Prostate gland (tissue), 2 donors: ENCODE measurements at places on chromosomes 16 and 17. TPM values are rescaled to one million over a fixed set of nuclear protein-coding genes. Genes with fewer than 3 reads are reported as not detected.

The HS3ST3B1 gene
- total RNA-seq: 4.1 TPM

The CEP295NL gene
- total RNA-seq: 2.2 TPM

The SHISA9 gene
- 24.0 TPM for total RNA-seq

The HLF gene
- 26.5 TPM for total RNA-seq

The RASL10B gene
- total RNA-seq: 5.4 TPM

The HOXB8 gene
- total RNA-seq: 0.09 TPM

- no peak for DNase-seq
These were observed 1436.1 kb upstream of the GOT2 start for GRCh38 chr16:60170196-60170595.

GRCh38 chr17:44940317-44940716 is 7.3 kb downstream of the KIF18B start:
- no peak for DNase-seq

DNA sequence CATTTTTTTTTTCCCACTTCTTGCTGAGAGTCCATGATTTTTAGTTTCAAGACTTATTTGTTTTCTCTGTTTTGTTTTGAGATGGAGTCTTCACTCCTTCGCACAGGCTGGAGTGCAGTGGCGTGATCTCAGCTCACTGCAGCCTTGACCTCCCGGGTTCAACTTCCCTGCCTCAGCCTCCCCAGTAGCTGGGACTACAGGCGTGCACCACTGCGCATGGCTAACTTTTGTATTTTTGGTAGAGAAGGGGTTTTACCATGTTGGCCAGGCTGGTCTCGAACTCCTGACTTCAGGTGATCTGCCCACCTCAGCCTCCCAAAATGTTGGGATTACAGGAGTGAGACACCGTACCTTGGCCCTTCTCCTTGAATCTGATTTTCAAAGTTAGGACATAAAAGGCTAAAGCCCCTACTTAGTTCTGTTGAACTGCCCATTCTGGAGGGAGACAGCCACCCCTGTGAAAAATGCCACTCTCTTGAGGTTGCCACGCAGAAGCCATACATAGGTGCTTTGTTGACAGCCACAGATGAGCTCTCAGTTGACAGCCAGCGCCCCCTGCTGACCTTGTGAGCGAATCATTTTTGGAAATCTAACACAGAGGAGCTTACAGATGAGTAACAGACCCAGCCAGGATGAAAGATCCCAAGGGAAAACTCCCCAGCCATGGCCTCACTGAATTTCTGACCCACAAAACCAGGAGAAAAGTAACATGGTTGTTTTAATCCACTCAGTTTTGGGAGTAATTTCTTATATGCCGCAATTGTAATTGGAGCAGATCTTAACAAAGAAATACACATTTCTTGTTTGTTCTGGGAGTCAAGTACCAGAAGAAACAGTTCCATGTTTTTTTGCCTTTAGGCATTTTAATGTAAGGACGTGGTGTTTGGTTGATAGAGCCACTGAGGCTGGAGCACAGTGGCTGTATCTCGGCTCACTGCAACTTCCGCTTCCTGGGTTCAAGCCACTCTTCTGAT is 38.8 kb downstream of the PKD1L3 start:
- peak; percentile 80 for DNase-seq

- DNase-seq: no peak
These were observed 54.4 kb downstream of the MPRIP start for GRCh38 chr17:17096438-17097178.

GRCh38 chr17:29303386-29303785 is 9.4 kb upstream of the NUFIP2 start:
- no peak for DNase-seq

GRCh38 chr16:4345836-4346781 is 5.0 kb downstream of the PAM16 start:
- no peak for DNase-seq

DNA sequence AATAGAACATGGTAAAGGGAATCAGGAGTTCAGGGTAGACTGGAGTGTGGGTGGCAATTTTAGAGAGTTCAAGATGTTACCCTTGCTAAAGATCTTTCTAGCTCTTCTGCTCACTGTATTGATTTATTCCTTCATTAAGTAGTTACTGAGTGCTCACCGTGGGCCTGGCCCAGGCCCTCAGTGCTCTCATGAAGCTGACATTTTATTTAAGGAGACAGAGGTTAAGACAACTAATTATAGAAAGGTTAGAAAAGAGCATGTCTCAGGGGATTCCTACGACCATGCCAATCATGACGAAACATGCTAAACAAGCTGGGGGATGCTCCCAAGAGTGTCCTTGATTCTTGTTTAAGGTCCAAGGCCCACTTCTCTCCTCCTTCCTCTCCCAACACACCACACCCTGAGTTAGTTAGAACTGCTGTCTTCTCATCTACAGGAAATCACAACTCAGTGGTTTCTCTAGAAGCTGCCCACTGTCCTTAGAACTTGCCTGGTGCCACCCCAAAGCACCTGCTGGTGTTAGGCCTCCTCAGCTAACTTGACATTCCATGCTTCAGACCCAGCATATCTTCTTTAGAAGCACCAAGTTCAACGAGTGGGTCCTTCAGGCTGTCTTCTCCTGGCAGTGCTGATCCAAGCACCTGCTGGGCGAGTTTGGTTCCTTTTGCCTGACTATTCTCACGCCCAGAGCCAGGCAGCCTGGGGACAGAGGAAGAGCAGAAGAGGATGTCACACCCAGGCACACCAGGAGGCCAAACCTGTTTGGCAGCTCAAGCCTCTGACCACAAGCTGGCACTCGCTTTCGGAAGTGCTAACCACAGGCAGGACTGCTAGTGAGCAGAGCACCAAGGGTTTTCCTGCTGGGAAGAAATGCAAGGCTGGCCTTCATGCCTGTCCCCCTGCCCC is 79.0 kb downstream of the GAS7 start:
- DNase-seq: peak; percentile 95

GRCh38 chr17:29659155-29659554 is 36.4 kb upstream of the CORO6 start:
- DNase-seq: no peak

DNA sequence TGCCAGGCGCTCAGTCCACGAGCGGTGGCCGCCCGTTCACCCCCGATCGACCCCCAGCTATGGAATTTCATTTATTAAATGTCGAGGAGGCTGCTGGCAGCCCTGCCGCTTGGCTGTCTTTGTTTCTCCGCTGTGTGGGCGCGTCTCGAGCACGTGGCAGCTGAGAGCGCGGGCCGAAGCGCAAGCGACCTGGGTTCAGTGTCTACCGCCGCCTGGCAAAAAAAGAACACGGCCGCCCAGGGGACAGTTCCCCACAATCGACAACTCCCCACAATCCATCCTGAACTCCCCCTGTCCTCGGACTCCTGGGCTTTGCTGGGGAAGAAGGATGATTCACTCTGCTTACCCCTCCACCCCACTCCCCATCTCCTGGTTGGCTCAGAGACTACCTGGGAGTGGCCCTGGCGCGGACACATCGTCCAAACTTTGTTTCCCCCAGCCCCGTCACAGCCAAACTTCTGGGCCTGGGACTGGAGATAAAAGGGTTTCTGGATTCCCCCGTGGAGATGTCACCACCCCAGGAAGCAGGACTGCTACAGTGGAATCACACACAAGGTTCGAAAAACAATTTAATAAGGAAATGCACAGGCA is 1.7 kb upstream of the ANKRD13B start:
- DNase-seq: no peak
